Retina (tissue), 1 donor: ENCODE measurements at places on chromosomes 1 and 21.

GRCh38 chr21:31034378-31034777, 3.9 kb downstream of the KRTAP19-8 start:
- DNase-seq, result no peak

GRCh38 chr1:220878191-220879075, 810 bp upstream of the HLX start:
- peak; percentile 72 for DNase-seq

DNA sequence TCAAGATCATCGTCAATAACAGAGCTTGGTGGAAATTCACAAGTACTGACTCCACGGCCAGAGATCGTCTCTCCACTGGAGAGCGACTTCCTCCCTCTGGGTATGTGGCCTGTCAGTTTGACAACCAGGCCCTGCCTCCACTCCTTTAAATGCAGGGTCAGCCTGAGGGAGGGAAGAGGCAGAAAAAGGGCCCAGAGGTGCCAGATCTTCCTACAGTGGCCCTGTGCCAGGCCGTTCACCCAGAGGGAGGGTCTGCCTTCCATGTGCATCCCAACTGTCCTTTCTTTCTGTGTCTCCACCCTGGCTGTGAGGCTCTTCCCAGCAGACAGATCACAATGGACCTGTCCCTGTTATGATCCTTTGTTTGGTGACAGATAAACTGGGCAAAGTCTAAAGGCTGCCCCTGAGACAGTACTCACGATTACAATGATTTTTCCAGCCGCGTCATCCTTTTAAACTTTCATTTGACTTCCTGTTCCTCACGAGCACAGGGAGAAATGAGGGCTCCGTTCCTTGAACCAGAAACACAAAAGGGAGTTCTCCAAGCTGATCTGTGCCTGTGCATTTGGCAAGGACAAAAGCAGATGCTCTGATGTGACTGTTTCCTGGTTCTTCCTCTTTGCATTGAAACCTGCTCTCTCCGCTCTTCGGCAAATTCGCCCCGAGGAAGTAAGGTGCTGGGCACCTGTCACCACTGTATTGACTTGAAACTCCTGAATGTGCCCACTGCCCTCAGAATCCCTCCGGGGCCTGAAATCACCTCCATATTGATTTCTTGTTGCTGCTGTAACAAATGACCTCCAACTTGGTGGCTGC, 126.7 kb downstream of the PGBD5 start:
- DNase-seq, result no peak

- no peak for DNase-seq
Observed at GRCh38 chr1:24892188-24893153, 37.6 kb downstream of the RUNX3 start.

- DNase-seq, result no peak
Observed at GRCh38 chr21:37370152-37371040, 3.8 kb downstream of the DYRK1A start.

DNA sequence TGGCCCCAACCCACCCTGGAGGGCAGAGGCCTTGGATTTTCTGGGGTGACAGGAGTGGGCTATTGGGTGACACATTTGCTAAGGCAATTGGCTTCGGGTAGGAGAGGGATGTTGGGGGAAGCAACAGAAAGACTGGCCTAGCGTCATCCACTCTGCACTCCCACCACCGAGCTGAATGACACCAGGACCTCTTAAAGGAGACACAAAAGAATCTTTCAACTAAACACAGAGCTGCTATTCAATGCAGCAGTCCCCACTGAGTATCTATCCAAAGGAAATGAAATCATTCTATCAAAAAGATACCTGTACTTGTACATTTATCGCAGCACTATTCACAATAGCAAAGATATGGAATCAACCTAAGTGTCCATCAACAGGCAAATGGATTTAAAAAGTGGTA, 6.2 kb downstream of the TFF2 start:
- no peak for DNase-seq

DNA sequence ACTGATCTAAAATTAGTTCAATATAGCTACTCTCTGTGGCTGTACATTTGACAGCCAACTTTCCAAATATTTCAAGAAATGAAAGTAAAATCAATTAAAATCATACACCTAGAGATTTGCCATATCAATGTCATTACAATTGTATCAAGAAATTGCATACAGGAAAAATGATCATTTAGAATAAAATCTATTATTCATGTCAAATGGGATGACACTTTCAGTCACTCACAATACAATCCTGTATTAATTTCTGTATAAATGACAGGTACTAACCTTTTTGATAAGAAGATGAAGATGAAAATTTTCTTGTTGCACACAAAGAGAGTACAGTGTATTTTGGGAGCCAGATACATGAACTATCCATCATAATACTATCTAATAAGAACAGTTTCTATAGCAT, 1588.9 kb upstream of the PRMT6 start:
- no peak for DNase-seq

GRCh38 chr1:8689431-8690252, 127.8 kb downstream of the RERE start:
- no peak for DNase-seq

DNA sequence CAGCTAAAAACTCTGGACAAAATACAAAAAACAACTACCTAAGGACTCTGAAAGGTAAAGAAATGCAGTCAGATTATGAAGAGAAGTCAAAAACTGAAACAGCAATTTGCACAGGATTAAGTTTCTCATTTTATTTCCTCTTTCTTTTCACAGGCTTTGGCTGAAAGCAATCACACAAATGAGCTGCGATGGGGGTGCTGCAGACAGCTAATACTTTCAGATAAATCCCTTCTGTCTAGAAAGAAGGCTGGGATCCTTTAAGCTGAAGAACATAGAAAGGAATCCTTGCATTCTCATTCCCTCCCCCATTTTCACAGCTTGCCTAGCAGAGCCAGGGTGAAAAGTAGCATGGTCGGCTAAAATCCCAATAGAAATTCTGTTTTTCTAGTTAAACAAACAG, 32.0 kb upstream of the PRDX6 start:
- DNase-seq, result no peak

DNA sequence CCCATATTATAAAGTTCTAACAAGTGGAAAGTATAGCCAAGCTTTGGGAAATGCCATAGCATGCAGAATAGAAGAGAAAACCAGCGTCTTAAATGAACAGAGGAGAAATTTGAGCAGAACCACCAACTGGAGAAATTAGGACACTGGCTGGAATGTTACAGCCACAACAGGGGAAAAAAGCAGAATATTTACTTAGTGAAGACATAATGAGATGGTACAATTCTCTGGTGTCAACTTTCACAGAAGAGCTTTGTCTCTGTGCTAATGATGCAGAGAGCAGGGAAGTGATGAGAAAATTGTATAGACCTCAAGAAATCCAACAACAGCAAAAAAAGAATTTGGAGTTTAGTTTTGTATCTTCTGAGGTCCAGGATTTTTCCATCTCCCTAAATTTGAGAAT, 249.7 kb downstream of the KIF26B start:
- no peak for DNase-seq
